ENCODE measurements at places on chromosomes 5 and 9.

DNA sequence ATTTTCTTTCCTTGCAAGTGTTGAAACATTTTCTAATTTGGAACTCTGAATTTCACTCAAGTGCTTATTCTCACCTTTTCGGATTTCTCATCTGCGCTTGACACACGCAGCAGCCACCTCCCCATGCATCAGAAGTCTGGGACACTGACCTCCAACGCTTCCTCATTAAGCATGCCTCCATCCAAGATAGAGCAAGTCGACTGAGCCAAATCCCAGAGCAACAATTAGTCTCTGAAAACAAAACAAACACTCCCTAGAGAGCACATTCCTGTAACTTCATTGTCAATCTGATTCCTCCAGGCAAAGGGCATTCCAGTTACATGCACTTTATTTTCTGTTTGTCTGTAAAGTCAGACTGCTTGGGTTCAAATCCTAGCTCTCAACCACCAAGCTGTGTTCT lies 5.7 kb downstream of the CD180 start:
- no peak for DNase-seq

- no peak for DNase-seq
These were observed 163.5 kb upstream of the OTULINL start for GRCh38 chr5:14417792-14418765.

DNA sequence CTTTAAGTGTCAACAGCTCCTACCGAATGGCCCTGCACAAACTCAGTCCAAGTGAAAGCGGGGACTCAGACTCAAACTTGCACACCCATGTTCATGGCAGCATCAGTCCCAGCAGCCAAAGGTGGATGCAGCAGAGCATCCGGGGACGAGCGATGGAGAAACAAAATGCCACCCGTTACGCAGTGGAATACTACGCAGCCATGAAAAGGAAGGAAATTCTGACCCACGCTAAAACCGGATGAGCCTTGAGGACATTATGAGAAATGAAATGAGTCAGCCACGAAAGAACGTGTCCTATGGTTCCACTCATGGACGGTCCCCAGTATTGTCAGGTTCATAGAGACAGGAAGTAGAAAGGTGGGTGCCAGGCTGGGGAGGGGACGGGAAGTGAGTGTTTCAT lies 48.6 kb upstream of the NOTCH1 start:
- DNase-seq: no peak

GRCh38 chr5:136133922-136134379 lies 1.3 kb downstream of the SMAD5 start:
- DNase-seq: no peak

GRCh38 chr5:142716963-142717362 lies 31.1 kb upstream of the FGF1 start:
- peak; percentile 62 for DNase-seq

DNA sequence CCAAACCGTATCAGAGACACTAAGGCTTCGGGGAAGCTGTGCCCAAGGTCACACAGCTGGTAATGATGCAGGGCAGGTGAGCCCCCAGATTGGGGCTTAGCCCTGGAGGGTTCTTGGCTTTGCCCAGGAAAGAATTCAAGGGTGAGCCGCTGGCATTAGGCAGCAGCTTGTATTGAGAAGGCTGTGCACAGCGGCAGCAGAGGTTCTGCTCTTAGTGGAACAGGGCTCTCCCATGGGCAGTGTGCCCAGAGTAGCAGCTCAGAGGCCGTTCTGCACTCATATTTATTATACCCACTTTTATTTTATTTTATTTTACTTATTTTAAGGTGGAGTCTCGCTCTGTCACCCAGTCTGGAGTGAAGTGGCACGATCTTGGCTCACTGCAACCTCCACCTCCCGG lies 85.8 kb upstream of the IER5L start:
- no peak for DNase-seq

DNA sequence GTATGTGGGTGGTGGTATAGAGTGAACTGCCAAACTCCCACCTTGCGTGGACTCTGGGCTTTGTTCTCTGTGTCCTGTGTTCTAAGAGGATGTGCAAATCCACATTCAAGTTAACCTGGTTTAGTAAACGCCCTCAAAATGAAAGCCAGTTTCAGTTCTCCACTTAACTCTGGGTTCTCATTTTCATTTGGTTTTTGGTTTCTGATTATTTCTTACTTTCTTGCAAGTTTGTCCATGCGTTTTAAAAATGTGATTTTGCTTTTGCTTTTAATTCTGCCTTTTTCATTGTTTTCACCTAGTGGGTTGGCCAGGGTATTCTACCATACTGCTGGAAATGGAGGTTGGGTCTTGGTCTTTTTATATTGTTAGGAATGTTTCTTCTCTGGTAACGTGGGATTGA lies 38.2 kb downstream of the GALNT10 start:
- DNase-seq: no peak

GRCh38 chr5:59174248-59174844 lies 591.5 kb downstream of the RAB3C start:
- DNase-seq: no peak

DNA sequence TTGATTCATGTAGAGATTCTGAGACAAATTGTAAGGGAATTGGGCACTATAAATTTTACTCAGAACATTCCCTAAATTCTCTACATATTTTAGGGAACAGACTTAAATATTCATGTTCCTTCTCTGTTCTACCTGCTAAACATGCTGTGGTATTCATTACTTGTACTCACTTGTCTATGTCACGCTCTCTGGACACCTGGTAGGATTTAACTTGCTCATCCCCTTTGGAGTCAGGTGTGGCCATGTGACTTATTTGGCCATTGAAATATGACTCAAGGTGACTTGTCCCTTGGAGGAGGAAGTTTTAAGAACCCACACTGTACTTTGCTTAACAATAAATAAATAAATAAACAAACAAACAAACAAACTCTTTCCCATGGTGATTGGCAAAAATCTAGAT lies 2258.8 kb upstream of the WWC1 start:
- DNase-seq: no peak

GRCh38 chr5:146565764-146566367 lies 49.9 kb upstream of the GPR151 start:
- no peak for DNase-seq

DNA sequence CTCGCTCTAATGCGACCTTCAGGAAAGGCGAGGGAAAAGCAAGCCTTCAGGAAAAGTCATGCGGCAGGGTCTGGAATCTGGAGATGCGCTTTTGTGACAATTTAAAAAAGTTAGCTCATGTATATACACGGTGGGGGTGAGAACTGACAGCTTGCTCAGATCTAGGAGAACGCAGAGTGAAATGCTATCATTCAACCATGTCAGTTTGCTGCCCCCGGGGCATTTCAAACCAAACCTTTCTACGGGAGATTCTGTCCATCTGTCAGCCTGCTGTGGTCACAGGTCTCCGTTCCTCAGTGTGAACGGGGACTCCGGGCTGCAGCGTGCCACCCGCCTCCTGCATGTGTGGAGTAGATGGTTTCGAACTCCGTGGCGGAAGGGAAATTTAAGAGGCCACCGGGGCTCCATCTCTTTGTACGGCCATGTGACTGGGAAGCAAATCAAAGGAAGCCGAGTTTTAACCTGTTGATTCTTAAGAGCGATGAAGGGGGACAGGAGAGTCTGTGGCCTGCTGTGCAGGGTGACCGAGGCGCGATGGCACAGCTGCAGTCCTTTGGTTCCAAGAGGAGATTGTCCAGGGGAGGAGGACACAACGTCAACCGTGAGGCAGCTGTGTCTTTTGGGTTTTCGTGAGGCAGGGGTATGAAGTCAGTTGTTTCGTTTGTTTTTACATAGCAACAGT lies 45.9 kb downstream of the OTULIN start:
- DNase-seq: no peak

DNA sequence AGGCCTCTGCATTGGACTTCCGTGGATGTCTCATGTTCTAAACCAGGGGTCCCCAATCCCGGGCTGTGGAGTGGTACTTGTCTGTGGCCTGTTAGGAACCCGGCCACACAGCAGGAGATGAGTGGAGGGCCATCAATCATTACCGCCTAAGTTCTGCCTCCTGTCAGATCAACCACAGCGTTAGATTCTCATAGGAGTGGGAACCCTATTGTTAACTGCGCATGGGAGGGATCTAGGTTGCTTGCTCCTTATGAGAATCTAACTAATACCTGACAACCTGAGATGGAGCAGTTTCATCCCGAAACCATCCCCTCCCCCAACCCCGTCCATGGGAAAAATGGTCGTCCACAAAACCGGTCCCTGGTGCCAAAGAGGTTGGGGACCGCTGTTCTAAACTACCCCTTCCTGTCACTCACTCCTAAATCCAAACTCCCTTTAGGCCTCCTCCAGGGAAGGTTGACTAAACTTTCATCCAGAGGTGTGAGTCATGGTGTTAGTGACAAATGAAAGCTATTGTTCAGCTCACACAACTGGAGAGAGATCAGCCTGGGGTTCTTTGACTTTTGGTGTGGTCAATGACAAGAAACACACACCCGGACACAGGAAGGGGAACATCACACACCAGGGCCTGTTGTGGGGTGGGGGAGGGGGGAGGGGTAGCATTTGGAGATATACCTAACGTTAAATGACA lies 9.5 kb downstream of the KCNV2 start:
- DNase-seq: no peak

DNA sequence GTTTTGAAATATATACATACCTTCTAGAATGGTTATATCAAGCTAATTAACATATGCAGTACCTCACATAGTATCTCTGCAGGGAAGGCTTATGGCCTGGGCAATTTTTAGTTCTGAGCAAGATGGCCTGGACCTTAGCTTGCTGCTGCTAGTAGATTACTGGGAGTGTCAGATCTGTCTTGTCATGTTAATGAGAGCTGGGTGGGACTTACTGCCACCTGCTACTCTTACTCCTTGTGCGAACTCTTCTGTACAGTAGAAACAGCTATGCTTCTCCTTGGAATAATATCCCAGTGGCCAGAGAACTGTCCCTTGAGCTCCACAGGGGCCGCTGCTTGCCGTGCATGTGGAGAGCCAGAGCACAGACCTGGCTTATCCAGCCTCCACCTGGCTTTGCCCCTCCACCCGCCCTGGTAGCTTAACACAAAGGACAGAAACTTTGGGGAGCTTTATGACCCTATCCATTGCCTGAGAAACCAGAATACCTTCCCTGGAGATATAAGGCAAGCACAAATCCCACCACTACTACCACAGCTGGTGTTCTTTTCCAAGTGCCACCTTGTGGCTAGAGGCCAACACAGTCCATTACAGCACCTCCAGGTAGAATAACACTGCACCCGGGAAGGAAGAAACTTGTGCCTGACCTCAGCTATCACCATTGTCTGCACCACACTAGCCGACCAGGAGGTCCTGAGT lies 74.4 kb upstream of the RUSC2 start:
- no peak for DNase-seq

Measured in right forelimb (tissue), 1 donor.